ENCODE measurements at places on chromosomes 5 and 9.

- DNase-seq: no peak
These were observed 45.6 kb upstream of the SLC25A51 start for GRCh38 chr9:37949576-37949975.

DNA sequence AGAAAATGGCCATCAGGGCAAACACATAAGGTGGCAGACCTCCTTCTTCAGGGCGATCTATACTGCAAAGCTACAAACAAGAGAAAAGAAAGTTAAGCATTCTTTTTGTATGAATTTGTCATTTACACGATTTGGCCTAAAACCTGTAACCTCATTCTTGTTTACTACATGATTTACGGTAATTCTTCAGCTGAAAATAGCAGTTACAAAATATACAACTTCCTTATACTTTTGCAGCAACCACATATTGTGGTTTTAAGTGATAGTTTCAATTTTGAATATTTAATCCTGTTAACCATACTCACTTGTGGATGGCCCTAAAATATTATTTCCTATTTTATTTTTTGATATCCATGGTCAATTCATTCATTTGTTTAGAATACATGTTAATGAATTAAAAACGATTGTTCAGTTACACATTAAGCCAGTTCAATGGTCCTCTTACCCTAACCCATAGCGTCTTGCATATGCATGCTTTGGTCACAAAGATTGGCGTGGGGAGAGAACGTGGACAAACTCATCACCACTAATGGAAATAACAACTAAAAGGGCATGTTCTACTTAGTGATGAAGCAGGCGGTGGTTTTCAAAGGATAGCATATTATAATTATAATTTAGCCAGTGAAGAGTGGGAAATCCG, 16.6 kb downstream of the TUT7 start:
- DNase-seq: peak; percentile 53

- DNase-seq: no peak
These were observed 1649.8 kb downstream of the EFNA5 start for GRCh38 chr5:106020894-106021293.

- no peak for DNase-seq
These were observed 27.3 kb upstream of the GRHPR start for GRCh38 chr9:37395229-37395628.

GRCh38 chr5:103743421-103743820, 180.8 kb upstream of the NUDT12 start:
- DNase-seq: no peak

- DNase-seq: no peak
These were observed 323.3 kb downstream of the GADD45G start for GRCh38 chr9:89928106-89928505.

GRCh38 chr9:96071076-96071814, 195.8 kb downstream of the ERCC6L2 start:
- DNase-seq: peak; percentile 34

DNA sequence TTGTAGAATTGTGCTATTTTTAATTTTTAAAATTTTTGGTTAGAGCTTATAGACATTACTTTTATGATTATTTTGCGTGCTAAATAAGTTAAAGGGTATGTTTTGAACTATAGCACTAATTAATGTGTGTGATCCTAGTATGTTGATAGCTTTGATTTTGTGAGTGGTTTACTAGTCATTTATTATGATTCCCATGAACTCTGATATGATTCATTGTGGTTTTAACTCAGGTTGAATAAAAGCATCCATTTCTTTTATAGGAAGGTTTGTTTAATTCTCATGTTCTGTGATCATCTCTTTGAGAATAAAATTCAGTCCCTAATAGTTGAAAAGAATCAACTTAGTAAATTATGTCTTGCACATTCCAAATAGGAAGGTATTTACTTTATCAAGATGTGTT, 22.5 kb downstream of the C5orf22 start:
- DNase-seq: no peak

GRCh38 chr5:72611118-72611730, 104.0 kb upstream of the ZNF366 start:
- DNase-seq: peak; percentile 28

- no peak for DNase-seq
These were observed 59.5 kb upstream of the NPR3 start for GRCh38 chr5:32651638-32652037.

GRCh38 chr9:14546693-14547092, 146.5 kb downstream of the ZDHHC21 start:
- no peak for DNase-seq

GRCh38 chr9:89446261-89446960, 51.5 kb downstream of the SEMA4D start:
- DNase-seq: no peak

DNA sequence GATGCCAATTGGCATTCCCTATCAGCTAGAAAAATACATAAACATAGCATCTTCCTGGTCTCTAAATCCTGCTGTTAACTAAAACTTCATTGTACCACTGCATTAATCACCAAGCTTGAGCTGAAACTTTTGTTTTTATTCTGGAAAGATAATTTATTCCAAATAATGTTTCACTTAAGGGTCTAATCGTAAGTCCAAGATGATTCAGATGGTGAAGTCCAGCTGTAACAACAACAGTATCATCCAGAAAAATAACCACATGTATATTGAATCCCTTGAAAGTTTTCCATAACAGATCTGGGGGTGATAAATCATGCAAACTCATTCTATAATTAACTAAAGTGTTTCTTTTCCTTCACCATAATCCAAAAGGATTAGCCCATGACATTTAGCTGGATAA, 23.9 kb downstream of the RORB start:
- no peak for DNase-seq

GRCh38 chr5:85109616-85110015, 724.9 kb upstream of the EDIL3 start:
- no peak for DNase-seq

GRCh38 chr5:137385064-137385463, 114.1 kb downstream of the SPOCK1 start:
- DNase-seq: no peak

- no peak for DNase-seq
These were observed 3.8 kb upstream of the RASEF start for GRCh38 chr9:83066771-83067170.

DNA sequence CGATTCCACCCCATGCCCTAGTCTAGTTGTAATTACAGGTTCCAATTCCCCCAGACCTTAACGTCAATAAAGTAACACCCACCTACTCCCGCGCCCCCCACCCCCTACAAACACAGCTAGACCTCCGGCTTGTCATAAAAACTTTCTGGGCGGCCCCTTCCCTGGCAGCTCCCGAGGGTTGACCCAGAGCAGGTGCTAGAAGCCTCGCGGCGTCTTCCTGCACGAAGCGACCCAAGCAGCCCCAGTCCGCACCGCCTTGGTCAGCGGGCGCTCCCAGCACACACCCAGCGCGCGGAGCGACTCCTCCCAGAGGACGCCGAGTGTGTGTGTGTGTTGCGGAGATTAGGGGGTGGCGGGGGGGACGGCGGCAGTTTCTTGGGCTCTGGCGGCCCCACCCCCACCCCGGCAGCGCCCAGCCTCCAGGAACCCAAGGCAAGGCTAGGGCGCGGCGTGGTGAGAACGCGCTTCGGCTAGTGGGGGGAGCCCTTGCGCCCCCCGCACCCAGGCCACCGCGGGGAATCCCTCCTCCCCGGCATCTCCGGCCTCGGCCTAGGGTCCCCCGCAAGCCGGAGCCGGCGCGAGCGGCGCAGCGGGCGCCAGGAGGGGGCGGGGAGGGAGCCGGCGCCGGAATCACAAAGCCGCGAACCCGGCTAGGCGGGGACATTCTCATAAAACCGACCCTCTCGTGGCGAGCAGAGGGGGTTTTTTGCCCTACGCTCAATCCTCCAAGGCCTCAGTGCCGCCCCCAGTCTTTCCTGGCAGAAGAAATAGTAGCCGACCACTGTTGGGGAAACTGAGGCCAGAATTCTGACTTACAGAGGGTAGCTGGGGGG, 2.2 kb downstream of the PCDH1 start:
- DNase-seq: no peak

- no peak for DNase-seq
These were observed 221.6 kb downstream of the NR2F1-AS1 start for GRCh38 chr5:93359296-93359959.

DNA sequence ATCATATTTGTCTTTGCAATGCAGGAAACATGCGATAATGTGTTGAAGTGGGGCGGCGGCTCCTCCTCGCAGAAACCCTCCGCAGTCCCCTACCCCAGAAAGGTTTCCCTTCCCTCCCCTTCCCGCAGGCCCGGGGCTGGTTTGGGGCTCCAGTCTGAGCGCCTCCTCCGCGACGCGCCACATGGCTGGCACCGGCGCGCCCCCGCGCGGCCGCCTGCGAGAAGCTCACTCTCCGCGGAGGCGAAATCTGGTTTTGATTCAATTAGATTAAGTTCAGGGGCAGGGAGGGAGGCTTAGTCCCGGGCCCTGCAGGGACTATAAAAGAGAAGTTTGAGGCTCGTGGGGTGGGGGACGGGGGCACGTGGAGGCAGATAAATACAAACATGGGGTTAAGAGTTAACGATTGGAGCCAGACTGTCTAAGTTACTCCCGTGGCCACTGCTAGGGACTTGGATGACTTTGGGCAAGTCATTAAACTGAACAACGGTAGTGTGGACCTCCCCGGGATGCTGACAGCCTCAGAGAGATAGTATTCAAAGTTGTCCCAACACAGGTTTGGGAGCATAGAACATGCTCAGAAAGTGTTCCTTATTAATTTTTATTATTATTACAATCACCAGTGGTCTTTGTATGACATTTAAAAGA, 69.4 kb downstream of the MSX2 start:
- DNase-seq: peak; percentile 29

- DNase-seq: no peak
These were observed 1.3 kb downstream of the ZNF131 start for GRCh38 chr5:43121913-43122484.

DNA sequence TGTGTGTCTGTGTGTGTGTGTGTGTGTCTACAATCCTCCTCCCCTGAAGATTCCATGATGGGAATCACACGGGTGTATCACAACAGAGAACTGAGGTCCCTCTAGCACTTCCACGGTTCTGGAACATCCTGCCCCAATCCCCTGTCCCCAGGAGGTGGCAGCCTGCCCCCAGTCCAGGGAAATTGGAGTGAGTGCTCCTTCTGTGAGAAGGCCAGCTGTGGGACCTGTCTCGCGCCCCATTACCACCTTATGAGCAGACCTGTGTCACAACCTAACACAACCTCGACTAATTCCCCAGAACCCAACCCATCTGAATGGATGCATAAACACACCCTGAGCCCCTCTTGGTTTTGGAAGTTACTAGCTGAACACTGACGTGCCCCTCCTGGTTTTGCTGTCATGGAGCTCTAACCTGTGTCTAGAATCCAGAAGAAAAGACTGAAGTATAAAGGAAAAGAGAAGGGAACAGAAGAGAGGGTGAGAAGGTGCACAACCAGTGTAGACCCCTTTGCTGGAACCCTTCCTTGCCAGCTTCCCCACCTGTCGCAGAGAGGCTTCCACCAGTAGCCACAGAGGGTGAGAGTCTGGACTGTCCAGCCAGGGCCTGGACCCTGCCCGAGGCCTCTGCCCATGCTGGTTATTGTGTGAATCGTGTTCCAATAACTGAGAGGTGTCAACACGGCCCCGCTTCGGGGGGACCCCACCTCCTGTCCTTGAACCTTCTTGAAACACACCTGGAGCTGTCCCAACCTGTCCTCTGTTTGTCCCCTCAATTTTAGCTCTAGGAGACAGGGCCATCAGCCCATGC, 3.4 kb downstream of the BTNL9 start:
- no peak for DNase-seq

GRCh38 chr5:148509893-148510292, 126.1 kb downstream of the FBXO38 start:
- no peak for DNase-seq

- no peak for DNase-seq
These were observed 5.2 kb upstream of the ITGA2 start for GRCh38 chr5:52983731-52984636.

- no peak for DNase-seq
These were observed 200.9 kb downstream of the SLIT3 start for GRCh38 chr5:169099801-169100734.

DNA sequence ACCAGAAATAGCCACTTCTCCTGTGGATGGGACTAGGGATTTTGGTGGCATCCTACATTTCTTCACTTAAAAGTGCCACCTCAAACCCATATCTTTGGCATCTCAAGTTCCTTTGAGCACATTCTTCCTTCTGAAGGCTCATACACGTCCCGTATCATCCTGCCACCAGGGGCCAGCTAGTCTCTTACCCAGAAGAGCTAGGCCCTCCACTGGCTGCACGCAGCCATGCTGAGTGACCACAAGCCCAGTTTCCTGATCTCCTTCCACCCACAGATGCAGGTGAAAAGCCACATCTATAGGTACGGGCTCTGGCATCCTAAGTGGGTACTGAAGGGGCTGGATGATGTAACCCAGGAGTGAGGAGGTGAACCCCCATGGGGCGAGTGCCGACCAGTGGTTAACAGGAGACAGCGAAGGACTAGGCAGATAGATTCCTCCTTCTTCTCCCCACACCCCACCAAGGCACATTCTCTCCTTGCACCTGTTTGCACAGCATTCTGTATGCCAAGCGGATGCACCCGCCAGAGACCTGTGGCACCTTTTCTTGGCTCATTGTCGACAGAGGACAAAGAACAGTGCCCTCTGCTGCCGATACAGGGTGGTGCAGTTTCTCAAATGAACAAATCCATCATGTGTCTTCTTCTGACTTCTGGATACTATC, 14.4 kb upstream of the SCGB3A1 start:
- peak; percentile 77 for DNase-seq

DNA sequence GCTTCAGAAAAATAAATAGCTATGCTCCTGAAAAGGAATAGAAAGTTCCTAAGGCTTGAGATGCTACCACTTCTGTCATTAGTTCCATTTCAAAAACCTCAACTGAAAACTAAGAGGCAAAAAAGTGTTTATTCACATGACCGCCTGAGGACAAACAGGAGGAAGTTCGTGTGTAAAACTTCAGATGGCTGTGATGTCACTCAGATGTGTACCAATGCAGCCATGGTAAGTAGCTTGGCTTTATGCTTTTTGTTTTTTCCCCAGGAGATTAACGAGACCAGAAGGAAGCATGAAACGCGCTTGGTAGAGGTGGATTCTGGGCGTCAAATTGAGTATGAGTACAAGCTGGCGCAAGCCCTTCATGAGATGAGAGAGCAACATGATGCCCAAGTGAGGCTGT, 33.0 kb downstream of the LMNB1 start:
- no peak for DNase-seq

GRCh38 chr5:51810592-51810991, 427.3 kb downstream of the ISL1 start:
- DNase-seq: no peak

- peak; percentile 5 for DNase-seq
These were observed 75.5 kb downstream of the SGCD start for GRCh38 chr5:156402387-156402921.

DNA sequence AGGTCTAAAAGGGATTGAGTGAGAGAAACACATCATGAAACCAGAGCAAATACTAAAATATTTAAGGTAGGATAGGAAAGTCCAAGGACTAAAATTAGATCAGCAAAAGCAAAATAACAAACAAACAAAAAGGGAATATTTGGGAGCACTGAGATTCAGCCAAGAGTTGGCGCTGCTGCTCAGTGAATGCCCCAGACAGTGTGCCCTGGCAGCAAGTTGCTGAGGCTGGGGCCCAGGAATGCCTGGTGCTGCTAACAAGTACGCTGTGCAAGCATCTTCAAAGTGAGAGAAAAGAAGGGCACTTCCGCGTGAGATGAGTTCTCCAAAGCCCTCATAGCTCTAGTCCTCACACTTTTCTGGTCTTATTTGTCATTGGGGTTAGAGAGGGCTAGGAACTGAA, 603.3 kb downstream of the EFNA5 start:
- no peak for DNase-seq

GRCh38 chr9:84939774-84940173, 270.2 kb downstream of the NTRK2 start:
- no peak for DNase-seq

GRCh38 chr5:1785062-1785461, 14.6 kb downstream of the MRPL36 start:
- DNase-seq: peak; percentile 62

- DNase-seq: no peak
These were observed 5.5 kb downstream of the ADRB2 start for GRCh38 chr5:148831590-148832565.

All from Jurkat, Clone E6-1 (cell line).